ENCODE measurements at places on chromosomes 16 and 17.

DNA sequence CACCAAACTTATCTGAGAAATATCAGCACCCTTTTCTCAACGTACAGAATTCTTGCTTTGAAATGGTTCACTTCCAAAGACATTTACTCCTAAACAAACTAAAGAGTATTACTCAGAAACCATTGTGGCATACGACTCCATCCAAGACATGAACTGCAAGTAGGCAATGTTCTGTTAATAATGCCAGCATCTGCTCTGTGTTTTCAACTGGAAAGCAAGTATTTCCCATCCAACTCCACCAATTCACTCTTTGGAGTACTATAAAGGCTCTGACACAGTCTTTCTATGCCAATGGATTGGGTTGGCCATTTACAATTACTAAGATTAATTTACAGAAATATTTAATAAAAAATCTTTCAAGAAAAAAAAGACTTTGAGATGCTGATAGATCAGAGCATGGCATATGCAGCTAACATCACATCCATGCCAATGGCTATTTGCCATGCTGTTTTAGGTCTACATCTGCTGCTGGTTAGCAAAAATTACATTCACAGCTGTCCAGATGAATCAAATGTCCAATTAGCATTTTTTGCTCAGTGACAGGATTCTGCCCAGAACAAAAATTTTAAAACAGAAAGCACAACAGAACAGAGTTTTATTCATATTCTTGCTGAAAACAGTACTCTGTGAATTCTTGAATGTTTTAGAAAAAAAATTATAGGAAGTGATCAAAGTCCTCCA is 65.9 kb upstream of the HLF start:
- DNase-seq: no peak

DNA sequence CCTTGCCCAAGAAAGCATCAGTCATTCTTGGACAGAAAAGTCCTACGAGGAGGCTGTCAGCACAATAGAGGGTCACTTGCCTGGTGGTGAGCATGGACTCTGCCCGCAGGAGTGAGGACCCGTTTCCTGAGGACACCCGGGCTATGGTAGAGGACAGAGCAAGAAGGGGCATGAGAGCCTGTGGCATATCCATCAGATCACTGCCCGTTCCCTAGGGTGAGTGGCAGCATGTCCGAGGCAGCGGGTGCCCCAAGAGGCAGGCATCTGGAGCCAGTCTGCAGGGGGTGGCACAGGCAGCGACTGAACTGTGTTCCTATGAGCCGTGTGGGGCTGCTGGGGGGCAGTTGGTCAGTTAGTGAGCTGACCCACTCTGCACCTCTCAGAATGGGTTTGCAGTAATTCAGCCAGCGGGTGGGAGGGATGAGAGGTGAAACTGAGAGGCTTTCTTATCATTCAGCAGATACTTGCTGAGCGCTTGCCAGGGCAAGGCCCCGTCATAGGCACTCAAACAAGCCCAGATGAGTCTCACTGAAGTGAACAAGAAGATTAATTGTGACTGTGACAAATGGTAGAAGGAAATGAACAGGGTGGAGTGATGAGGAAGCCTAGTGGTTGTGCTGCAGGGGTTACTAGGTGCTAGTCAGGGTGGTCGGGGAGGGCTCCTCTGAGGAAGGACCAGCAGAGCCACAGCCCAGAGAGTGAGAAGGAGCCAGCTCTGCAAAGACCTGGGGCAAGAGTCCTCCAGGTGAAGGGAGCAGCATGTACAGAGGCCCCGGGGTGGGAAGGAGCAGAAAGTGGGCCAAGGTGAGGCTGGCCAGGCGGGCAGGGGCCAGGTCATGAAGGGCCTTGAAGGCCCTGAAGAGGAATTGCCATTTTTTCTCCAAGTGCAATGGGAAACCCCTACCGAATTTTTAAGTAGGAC is 87.9 kb downstream of the CLEC16A start:
- no peak for DNase-seq

- no peak for DNase-seq
Observed at GRCh38 chr16:23124315-23124714, 24.9 kb downstream of the USP31 start.

GRCh38 chr17:29614349-29615047 is 8.2 kb downstream of the CORO6 start:
- DNase-seq: no peak

DNA sequence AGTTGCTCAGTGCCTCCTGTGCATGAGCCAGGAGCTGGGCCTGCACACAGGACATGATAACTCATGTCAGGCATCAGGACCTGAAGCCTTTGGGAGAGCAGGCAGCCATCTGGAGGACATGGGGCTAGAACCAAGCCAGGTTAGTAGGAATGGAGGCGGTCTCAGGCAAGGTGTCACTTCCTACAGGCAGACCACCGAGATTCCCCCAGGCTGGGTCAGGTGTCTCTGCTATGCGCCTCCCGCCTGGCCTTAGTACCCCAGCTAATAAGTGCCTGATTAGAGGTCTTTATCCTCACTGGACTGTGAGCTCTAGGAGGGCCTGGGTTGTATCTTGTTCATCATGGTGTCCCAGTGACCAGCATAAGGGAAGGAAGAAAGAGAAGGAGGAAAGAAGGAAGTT is 15.6 kb downstream of the SAMD14 start:
- no peak for DNase-seq

GRCh38 chr16:72285728-72286127 is 113.8 kb upstream of the PMFBP1 start:
- no peak for DNase-seq

DNA sequence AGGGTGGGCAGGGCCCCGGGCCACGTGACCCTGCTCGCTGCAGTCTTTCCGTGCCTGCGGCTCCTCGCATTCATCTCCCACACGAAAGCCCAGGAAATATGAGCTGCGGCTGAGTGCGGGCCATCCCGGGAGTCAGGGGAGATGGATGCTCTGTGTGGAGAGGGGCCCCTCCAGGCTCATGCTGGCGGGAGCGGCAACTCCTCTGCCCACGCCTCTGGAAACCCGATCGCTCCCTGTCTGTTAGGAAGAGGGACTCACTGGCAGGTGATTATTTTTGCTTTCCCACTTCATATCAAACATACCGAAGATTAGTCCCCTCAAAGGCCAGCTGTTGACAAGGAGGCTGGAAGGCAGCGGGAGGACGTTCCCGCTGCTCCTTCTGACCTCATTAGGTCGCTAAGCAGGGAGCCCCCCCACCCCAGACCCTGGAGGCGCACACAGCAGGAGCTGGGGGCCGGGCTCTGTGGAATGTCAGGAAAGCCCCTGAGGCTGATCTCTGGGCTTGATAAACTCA is 228.5 kb downstream of the FOXL1 start:
- no peak for DNase-seq

DNA sequence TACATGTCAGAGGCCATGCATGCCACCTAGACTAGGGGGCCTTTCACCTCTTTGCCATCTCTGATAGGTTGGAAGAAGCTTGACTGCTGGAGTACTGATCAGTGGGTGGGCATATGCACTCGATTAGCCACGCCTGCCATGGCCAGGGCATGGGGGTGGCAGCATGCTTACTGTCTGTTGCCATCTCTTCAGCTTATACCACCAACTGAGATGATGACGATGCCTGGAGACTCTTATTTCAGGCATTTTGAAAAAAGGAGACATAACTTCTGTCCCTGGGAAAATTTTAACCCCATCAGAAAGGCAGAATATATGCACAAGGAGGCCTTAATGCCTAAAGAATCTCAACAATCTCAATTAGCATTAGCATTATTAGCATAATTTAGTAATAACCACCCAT is 60.8 kb downstream of the MSI2 start:
- DNase-seq: no peak

- DNase-seq: no peak
Observed at GRCh38 chr16:69620573-69620972, 54.8 kb downstream of the NFAT5 start.

DNA sequence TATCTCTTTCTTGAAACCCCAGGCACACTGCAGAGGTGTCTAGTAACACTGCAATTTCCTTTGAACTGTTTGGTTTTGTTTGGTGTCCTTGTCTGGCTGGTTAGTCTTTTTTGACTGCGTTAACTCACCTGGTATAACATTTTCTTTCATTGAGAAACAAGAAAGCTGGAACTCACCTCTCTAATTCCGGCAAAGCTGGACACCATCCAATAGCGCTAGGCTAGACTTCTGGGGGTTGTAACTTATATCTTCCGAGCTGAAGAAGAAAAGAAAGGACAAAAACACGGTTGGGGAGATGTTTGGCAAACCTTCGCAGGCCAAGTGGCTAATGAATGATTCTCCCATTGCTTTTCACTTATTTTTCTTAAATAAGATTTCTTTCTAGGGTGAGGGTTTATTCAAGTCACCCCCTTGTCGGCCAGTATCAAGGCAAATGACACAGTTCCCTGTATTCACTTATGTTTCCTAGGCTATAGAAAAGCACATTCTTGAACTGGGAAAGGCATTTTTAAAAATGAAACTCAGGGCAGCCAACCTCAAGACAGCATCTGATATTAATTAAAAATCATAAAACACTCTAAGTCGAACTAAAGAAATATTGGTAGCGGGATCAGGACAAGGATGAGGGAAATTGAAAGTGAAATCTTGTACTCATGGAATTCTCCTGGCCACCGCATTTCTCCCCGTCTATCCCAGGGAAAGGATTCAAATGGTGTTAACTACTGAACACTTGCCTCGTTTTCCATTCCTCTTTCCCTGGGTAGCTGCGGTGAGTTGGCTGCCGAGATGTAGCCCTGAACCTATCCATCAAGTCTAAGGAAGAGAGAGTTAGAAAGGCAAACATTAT is 95.9 kb upstream of the ZFHX3 start:
- DNase-seq: no peak

- no peak for DNase-seq
Observed at GRCh38 chr17:65049085-65049756, 7.3 kb downstream of the GNA13 start.

- DNase-seq: no peak
Observed at GRCh38 chr16:27595993-27596392, 46.0 kb downstream of the KATNIP start.

DNA sequence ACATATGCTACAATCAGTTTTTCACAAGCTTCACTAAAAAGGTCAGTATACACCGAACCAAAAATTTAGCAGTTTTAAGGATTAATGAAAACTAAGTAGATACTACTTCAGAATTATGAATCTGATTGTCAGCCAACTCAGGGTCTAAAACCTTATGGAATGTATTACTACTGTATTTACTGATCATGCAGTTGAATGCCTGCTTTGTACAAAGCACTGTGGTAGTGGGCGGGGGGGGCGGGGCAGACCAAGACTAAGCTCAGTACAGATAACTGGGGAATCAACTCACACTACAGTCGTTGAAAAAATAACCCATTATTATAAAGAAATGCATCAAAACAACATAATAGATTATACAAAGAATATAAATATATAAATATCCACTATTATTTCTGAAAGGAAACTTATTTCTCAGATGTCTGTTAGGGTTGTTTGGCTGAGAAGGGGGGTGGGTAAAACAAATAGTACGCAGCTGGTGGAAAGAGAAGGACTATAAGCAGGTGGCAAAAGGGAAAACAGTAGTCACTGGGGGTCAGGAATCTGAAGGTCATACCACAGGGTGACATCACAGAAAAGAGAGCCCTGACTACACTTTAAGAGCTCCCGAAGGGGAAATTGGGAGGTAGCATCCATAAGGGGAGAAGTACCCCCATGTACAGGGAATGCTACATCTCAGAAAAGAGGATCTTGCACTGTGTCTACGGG is 109.4 kb upstream of the AXIN2 start:
- DNase-seq: no peak

- no peak for DNase-seq
Observed at GRCh38 chr17:6205033-6205432, 134.9 kb downstream of the WSCD1 start.

- DNase-seq: no peak
Observed at GRCh38 chr16:6494716-6495115, 837.9 kb upstream of the RBFOX1 start.

DNA sequence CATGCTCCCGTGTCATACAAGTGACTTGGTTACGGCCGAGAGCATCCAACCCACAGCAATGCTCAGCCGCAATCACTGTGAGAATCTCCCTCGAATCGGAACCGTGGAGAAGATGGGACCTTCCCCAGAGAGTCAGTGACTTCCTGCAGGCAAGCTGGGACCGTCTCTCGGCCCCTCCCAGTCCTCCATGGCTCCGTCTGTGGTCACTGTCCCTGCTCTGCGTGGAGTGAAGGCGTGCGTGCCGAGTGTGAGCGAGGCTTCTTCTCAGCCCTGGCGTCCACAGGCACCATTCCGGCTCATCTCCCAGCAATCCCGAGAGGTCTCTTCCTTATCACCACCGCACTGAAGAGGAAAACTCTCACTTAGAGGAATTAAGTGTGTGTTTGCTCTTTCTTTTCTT is 113.1 kb downstream of the ADCY9 start:
- no peak for DNase-seq
